ENCODE measurements at places on chromosomes 2 and 18.

DNA sequence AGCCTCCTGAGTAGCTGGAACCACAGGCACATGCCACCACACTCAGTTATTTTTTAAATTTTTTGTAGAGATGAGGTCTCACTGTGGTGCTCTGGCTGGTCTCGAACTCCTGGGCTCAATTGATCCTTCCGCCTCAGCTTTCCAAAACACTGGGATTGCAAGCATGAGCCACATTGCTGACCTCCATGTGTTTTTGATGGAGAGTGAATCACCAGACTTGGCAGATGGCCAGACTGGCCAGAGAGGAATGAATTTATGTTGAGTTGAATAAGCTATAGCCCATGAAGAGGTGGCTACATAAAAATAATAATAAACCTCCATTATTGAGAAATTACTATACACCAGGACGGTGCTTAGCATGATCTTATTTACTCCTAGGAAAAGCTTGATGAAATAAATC lies 91.5 kb downstream of the MREG start:
- no peak for DNase-seq

- DNase-seq: no peak
Observed at GRCh38 chr2:166163775-166164174, 36.0 kb upstream of the SCN1A start.

DNA sequence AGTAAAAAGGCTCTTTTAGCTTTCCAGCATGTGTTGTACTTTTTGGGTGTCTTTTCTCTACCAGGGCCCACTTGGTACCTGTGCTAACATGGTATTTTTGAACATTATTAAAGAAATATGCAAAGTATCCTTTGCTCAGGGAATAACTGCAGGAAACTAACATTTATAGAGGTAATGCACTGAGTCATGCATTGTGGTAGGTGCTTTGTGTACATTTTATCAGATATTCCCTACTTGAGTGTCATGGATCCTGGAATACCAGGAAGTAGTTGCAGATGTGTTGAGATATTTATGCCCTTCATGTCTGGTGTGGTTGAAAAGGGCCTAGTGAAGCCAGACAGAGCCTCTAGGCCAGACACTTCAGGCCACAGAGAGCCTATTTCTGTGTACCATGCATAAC lies 215.5 kb upstream of the CYRIA start:
- no peak for DNase-seq

DNA sequence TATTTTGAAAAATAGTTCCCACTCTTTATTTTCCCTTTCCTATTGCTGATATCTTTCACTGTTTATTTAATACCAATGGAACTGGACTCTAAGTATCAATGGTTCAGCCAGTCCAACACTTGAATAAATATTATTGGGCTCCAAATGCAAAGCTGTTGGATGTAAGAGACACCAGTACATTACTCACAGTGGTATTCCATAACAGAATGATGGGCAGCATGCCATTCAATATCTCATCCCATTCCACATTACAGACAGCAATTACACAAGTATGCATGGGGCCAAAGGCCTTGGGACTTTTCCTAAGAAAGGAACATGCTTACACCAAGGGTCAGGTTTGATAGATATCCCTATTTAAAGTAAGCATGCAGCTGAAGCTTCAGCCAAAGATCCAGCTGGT lies 231.9 kb downstream of the RND3 start:
- no peak for DNase-seq

DNA sequence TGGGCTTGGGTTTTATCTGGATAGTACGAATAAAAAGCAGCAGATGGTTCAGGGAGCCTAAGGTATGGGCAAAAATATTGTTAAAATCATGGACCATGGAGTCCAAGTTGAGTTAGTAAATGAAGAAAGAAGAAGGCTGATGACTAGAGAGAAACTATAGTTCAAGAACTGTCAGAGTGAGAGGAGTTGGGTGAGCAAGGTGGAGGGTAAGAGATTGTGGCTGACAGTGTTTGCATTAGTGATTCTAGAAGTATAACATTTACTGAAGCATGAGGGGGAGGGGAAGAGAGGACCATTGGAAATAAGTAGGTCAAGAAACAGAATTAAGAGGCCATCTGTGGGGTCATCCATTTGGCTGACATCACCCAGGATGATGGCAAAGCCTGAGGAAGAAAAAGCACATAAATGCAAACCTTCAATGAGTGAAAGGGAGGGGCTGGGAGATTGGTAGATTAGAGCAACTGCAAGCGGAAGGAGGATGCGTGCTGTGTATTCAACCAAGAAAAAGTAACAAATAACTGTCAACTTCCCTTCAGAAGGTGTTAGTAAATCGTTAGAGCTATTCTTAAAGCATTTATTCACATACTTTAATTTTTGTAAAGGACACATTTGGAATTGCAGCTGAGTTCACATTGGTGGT lies 392.8 kb downstream of the TSN start:
- DNase-seq: no peak

GRCh38 chr18:6885992-6886796 lies 156.7 kb downstream of the ARHGAP28 start:
- DNase-seq: no peak

DNA sequence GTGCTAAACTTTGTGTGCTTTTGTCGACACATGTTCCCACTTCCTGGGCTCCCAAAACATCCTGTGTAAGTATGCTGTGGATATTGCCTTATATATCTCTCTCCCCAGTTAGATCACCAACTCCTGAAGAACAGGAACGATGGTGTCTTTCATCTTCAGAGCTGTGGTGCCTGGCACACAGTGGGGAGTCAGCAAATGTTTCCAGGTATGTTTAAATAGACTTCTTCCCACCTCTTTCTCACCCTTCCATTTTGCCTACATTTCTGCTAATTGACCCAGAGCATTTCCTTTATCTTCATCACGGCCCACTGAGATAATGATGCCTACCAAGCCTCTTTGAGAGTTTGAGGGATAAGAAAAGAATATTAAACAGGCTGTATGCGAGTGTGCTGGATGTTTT lies 60.7 kb downstream of the RND3 start:
- DNase-seq: no peak

DNA sequence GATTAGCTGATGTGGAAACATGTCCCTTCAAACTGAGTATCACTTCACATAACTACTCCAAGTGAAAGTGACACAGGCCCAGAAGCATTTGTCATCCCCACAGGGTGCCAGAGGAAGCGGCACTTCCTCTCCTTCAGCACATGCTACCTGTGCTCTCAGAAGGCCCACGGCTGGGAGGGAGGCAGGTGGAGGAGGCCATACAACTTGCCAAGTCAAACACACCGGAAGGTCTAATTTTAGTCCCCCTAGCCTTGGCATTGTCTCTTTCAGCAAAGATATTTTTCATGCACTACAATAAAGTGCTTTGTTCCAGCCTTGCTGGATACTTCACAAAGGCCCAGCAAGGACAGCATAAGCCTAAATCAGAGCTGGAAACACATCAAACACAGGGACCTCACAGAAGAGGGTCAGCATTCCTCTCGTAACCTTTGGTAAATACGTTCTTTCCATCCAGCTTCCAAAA lies 38.0 kb downstream of the VSNL1 start:
- no peak for DNase-seq

- DNase-seq: no peak
Observed at GRCh38 chr2:16256601-16257321, 316.4 kb downstream of the MYCN start.

GRCh38 chr2:30456106-30456505 lies 9.1 kb downstream of the LCLAT1 start:
- DNase-seq: no peak

- DNase-seq: no peak
Observed at GRCh38 chr18:51765606-51766360, 568.3 kb upstream of the MEX3C start.

DNA sequence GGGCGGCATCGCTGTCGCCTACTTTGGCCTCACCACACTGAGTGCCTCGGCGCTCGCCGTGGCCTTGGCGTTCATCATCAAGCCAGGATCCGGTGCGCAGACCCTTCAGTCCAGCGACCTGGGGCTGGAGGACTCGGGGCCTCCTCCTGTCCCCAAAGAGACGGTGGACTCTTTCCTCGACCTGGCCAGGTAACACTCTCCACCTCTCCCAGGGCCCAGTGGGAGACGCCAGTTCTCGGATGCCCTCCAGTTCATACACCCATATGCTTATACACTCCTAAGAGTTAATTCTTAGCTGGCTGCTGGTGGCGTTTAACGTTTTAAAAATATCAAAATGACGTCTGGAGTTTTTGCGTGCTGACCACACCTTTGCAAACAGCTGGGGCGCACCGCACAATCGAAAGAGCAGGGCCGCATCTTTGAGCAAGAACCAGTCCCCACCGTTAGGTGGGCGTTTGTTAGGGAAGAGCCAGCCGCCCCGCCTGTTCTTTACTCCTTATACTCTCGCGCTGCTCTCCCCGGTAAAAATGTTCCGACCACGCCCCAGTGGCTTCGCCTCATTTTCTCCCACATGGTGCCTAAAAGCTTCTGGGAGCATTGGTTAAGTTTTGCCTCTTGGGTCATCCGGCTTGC lies 899 bp downstream of the SLC1A4 start:
- DNase-seq: no peak

DNA sequence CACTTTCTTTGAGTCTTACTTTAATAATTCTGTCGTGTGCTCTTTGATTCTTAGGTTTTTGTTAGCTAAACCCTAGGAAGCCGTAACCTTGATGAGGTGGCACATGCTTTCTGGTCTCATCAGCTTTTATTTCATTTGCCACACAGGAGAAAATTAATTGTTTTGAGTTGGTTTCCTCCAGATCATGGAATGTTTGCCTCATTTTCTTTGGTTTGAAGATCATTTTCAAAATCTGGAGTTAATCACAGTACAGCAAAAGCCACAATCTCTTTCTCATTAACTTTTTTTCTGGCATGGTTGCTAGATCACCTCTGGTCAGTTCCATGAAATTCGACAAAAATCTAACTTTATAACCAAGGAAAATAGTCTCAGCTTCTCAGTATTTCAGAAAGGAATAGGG lies 182.9 kb downstream of the MYO1B start:
- DNase-seq: no peak

GRCh38 chr2:47083886-47084687 lies 71.0 kb downstream of the STPG4 start:
- DNase-seq: peak; percentile 55

All from left ventricle myocardium inferior (tissue), 1 donor.